NB4 (cell line): ENCODE measurements at places on chromosomes 7 and 10.

- DNase-seq = no peak
Observed at GRCh38 chr7:9241826-9242225, 808.4 kb downstream of the NXPH1 start.

DNA sequence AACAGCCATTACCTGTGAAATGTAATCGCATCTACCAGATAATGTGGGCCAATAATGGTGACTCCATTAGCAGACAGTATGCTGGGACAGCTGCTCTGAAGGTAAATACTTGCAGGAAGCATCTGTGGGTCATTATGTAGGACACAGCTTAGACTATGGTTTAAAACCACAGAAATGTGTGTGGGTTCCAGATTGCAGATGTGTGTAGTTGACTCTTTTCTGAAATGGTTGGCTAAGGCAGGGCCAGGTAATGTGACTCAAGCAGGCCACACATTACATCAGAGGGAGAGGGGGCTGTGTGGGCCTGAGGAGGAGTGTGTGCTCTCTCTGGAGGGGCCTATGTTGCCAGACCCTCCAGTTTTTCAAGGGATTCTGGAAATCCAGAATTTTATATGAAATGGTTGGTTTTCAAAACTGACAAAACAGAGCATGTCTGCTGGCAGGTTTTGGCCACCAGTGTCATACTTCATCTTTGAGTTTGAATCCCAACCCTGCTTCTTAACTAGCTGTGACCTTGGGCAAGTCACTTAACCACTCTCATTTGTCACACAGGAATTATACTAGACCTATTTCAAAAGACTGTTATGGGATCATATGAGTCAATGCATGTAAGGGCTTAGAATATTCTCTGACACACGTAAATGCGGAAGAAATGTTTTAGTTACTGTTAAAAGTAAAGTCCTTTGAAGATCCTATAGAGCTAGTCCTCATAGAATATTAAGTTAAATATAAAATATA, 64.5 kb downstream of the MCMBP start:
- peak; percentile 31 for DNase-seq

- no peak for DNase-seq
Observed at GRCh38 chr7:122412441-122412840, 107.9 kb upstream of the FEZF1 start.

GRCh38 chr7:157570531-157571200, 233.9 kb downstream of the DNAJB6 start:
- peak; percentile 97 for DNase-seq

DNA sequence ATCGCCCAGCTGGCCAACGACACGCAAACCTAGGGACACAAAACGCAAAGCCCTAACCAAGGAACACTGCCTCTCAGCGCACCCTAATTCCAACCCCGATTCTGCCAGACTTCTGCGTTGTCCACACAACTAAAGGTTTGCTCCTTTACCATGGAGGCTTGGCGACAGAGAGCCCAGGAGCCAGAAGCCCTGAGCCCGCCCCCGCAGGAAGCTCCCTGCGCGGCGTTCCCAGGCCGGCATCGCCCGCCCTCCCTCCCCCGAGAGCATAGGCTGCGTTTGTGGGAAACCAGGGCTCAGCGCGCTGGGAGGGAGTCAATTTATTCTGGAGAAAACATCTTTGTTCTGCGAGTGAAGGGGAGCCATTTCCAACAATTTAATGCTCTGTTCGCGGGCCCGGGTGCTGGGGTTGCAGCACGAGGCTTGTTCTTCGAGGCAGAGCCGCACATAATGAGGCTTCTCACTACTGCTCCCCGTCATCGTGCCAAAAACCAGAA, 103.9 kb downstream of the GRID1 start:
- no peak for DNase-seq
